ENCODE measurements at places on chromosomes 3 and 15.
A peak's percentile ranks its signal among the peaks of the same experiment; 100 is the strongest.

GRCh38 chr3:105836533-105836932, 32.3 kb downstream of the CBLB start:
- no peak for DNase-seq

GRCh38 chr3:57143886-57144459, 21.2 kb downstream of the IL17RD start:
- DNase-seq: no peak

GRCh38 chr3:175956964-175957363, 1097.8 kb downstream of the NAALADL2 start:
- DNase-seq: no peak

DNA sequence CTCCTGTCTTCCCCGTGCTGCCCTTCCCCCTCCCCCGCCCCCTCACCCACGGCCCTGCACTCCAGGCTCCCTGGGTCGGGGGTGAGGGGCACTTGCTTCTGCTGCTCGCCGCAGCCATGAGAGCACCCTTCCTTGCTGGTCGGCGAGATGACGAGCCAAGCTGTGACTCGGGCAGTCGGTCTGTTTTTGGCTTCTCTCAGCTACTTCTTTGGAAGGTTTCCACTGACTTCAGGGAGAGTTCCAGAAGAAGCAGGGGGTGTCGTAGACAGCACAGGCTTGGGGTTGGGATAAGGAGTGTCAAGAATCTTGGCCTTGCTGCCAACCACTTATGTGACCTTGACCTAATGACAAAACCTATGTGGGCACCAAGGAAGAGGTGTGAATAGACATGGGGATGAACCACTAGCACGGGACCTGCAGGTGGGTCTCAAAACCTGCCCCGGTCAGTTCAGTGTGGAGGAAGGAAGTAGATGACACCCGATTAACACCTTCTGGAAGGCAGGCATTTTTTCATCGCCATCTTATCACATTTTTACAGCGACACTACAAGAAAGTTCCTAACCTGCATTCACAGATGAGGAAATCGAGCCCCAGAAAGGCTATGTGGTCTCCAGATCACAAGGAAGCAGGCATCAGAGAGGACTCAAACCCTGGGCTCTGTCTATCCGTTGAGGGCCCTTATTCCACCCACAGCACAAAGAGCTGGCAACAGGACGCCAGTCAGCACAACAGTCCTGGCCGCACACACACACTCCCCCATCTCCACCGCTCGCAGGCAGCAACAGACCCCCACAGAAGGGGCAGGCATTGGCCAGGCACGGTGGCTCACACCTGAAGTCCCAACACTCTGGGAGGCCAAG, 120.9 kb downstream of the LIPC start:
- DNase-seq: no peak

DNA sequence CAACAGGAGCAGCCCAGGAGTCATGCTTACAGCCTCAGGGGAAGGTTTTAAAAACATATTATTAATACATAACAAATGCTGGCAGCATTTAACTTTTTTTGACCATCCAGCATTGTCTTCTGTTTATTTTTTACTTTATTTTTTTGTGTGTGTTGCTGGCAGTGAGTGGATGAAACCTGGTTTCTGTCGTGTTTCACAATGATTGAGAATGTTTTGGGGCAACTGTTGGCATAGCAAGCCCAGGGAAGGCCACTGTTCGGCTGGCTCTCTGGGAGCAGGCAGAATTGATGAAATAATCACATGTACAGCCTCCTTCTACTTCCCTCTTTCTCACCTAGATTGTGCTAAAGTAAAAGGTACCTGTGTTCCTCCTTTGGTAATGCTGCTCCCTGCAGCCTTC, 190.2 kb downstream of the NR1D2 start:
- no peak for DNase-seq

DNA sequence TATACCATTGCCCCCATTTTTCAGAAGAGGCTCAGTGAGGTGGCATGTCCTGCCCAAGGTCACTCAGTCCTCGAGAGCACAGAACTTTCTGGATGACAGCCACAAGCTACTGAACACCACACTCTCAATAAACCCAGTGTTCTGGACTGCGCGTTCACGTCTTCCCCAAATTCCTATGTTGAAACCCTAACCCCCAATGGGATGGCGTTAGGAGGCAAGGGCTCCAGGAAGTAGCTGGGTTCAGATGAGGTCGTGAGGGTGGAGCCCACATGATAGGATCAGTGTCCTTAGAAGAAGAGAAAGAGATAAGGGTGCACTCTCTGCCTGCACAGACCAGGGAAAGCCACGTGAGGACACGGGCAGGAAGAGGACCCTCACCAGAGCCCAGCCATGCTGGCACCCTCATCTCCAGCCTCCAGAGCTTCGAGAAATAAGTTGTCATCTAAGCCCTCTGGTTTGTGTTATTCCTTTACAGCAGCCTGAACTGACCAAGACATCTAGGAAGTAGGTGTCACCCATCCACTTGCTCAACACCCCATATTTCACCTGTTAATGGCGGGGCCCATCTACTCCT, 324.0 kb downstream of the UACA start:
- DNase-seq: no peak

DNA sequence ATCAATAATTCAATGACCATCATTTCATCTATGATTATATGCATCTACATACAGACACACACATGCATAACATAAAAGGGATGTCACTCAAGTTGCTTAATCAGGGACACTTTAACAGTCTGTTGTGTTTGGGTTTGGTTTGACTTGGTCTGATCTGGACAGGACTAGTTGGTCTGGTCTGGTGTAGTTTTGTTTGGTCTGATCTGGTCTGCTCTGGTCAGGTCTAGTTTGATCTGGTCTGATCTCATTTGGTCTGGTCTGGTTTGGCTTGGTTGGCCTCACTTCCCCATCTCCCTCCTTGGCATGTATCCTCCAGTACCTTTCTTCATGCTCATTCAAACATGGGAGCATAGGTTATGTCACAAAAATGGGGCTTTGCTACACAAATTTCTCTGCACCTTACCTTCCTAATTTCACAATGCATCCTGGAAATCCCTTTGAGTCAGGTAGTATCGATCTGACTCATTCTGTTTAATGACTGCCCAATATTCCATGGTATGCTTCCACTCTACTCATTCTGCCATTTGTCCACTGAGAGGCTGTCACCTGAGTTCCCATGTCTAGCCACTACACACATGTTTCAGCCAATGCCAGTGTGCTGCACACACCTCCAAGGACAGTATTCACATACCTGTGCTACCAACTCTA, 73.0 kb upstream of the TPM1 start:
- DNase-seq: no peak

GRCh38 chr3:184508938-184509337, 52.6 kb upstream of the EPHB3 start:
- no peak for DNase-seq

DNA sequence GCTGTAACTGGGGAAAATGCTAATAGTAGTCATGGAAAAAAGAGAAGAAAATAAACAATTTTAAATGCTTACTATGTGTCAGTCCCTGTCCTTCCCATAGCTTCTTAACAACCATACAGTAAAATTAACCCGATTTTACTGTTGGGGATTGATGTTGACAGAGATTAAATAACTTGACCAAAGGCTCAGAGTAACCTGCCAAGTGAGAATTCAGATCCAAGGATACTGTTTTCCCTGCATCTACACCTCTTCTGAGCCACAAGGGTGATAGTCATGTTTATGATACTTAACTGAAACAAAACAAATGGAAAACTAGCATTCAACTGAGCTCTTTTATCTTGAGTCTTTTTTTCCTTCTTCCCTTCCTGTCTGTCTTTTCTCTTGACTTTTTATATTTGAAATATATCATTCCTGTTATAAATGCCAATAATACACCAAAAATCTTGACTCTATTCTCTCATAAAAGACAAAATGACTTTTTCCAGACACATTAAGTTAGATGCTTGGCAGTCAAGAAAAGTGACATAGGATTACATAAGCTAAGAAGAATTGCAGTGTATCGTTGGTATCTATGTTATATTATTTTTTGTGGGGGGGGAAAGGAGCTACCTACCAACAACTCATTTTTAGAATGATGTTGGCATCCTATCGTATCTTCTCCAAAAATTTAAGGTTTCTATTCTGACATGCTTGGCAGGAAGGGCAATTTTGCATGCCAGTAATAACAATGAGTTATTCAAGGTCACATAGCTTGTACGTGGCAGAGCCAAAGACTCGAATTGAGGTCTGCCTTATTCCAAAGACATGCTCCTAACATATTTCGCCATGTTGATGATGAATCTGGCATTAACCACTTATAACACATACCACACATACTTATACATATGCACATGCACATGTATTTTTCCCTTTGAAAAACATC, 306.6 kb upstream of the KCNH8 start:
- DNase-seq: no peak

- DNase-seq: peak; percentile 43
Observed at GRCh38 chr3:128068156-128068620, 16.0 kb downstream of the SEC61A1 start.

GRCh38 chr3:127598841-127599570, 795 bp downstream of the MCM2 start:
- no peak for DNase-seq

DNA sequence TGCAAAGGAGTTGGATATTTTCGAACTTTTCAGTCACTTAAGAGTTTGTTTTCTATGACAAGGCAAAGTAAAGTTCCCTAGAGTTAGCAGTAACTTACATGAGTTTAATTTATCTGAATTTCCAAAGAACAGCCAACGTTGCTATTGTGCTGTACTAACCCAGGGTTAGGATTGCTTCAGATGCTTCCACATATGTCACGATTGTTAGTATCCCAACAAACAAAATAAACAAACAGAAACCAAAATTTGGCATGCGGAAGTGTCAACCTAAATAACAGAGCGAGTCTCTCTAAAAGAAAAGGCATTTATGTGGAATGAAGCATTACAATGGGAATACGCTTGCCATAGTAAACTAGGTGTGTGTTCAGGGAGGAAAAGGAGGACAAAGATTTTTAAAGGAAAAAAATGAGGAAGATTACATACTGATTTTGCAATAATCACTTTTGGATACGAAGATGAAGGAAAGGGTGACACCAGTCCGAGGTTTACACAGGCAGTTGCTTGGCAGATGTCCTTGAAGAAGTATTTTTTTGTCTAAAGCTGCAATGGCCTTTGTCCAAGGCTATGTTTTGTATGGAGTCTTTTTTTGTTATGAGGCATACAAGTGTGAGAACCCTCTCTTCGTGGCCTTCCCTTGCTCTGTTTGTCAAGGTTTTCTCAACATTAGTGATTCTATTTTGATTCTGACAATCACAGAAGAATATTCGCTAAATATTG, 267.9 kb downstream of the GABRG3 start:
- DNase-seq: no peak

DNA sequence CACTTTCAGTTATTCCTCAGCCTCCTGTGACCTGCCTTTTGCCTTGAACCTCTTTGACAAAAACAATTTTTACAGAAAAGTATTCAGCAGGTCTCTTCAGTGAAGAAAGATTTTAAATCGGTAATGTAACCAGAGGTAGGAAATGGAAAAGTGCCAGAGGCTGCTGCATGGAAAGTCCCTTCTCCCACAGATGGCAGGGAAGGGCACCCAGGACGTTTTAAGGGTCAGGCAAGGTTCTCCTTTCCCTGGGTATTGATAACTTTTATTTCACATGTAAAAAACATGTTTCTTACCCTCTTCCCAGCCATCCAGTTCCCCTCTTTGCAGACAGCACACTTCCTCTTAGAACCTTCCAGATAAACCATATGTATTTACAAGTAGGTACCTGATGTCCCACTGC, 185.6 kb downstream of the OR4M2 start:
- DNase-seq: no peak

DNA sequence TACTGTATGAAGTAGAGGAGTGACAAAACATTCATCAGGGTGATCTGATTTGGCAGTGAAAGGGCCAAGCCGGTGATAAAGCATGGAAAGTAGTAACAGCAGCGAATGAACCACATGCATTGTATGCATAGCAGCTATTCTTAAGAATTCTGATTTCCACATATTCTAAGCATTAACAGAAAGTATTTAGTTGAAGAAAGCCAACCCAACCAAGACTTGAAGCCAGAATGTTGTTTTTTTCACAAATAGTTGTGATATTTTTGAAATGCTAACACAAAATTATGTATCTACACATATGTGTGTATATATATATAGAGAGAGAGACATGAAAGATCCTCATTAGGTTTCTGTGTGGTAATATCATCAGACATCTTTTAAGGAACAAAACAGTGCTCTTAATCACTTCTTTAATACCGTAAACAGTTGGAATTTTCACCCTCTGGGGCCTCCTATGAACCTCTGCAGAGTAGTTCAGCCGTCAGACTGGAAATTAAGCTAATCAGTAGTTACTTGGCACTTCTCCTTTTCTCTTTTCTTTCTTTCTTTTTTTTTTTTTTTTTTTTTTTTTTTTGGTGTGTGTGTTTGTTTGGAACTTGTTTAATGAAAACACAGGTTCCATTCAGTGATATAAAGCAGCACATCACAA, 139.6 kb downstream of the CMSS1 start:
- no peak for DNase-seq

DNA sequence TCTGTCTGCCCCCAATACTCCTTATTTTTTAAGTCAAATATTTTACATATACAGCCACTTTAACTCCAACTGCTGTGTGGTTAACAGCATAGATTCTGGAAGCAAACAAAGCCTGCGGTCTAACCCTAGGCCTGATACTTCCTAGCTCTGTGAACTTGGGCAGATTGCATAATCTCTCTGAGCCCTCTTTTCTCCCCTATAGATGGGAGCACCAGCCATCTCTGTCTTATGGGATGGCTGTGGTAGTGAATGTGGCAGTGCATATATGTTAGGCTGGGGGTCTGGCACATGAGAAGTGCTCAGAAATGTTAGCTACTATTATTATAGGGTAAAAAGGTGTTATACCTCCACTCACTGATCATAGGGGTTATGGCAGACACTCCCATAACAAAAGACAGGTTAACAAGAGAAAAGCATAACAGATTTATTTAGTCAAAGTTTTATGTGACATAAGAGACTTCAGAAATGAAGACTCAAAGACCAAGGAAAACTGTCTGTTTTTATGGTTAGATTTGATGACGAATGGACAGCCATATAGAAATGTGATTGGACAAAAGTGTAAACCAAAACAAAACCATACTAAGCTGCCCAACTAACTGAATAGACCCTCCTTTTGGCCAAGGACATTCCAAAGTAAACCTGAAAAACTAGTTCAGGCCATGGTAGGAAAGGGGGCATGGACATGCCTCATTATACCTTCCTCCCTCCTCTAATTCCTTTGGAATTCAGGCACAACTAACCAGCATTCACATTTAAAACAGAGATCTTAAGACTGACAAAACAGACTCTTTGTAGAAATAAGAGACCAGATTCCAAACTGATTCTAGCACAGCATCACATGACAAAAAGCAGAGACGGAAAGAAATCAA, 53.9 kb upstream of the DAZL start:
- no peak for DNase-seq

GRCh38 chr3:52420388-52420787, 24.5 kb downstream of the SEMA3G start:
- DNase-seq: no peak

DNA sequence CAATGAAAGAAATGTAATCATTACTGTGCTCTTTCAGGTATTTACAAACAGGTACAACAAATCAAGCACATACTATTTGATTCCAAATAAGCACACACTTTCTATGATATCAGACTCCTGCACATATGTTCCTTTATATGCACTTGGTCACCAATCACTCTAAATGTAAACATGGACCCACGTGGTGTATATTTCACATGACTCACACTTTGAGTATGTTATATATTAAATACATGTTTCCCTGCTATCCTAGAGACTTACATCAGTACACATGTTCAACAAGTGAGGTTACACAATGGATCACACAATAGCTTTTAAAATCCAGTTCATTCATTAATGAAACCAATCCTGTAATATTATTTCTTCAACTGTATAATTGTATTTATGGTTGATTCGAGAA, 683.5 kb downstream of the NR2F2 start:
- no peak for DNase-seq

- DNase-seq: no peak
Observed at GRCh38 chr15:71093054-71094024, 21.9 kb upstream of the THSD4 start.

- peak; percentile 31 for DNase-seq
Observed at GRCh38 chr3:63921741-63922482, 9.7 kb upstream of the SCAANT1 start.

Measured in hematopoietic multipotent progenitor cell (in vitro differentiated cells).